ENCODE measurements at places on chromosomes 3 and 15.

DNA sequence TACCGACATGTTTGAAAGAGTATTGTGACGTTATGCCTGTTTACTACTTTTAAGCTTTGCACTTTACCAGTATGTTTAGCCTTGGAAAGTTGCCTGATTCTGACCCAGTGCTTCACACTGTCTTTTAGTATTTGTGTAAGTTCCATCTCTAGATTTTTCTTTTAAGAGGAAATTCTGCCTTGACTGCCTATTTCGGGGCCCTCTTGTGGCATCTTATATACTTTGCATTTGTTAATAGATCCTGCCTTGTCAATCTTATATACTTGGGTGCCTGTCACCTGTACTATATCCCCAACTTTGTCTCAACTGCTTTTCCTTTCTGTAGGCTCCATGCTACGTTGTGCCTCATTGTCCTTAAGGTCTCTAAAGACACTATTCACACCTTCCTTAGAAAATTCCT, 244.6 kb downstream of the STXBP5L start:
- no peak for DNase-seq

DNA sequence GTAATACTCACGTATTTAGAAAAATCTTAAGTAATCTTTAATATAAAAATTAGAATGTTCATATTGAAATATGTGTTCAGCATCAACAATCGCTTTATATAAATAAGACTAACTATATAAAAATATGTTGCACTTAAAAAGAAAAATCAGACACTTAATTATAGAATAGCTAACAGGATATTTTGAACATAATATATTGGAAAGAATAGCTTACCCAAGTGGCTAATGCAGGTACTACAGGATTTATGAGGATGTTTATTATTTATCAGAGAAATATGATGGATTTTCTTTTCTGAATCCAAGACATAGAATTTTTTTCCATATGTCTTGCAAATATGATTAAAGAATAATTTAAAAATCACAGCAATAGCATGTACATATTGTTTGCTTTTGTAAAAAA, 567.9 kb upstream of the GBE1 start:
- no peak for DNase-seq

GRCh38 chr3:69386556-69387385, 883 bp upstream of the FRMD4B start:
- DNase-seq = no peak

DNA sequence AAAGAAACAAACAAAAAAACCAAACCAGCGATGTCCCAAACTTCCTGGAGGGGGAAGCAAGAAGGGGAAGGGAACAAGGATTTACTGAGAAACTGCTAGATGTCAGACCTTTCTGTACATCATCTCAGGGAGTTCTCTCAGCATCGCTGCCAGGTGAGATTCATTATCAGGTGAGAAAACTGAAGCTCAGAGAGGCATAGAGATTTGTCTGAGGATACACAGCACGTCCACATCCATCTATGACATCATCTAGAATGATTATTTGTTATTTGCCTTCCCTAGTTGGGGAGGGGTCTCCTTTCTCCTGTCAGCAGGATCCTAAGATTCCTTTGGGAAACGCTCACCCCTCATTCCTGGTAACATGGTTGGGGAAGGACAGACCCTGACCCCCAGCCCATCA, 57.1 kb upstream of the LINGO1 start:
- no peak for DNase-seq

Data from stimulated activated CD8-positive, alpha-beta memory T cell treated with anti-CD3 and anti-CD28 coated beads, Interleukin-2, amount 100 ng/mL, for 1 hour (primary cell).